ENCODE measurements at places on chromosomes 16 and 17. TPM values are rescaled to one million over a fixed set of nuclear protein-coding genes. Genes with fewer than 3 reads are reported as not detected.

DNA sequence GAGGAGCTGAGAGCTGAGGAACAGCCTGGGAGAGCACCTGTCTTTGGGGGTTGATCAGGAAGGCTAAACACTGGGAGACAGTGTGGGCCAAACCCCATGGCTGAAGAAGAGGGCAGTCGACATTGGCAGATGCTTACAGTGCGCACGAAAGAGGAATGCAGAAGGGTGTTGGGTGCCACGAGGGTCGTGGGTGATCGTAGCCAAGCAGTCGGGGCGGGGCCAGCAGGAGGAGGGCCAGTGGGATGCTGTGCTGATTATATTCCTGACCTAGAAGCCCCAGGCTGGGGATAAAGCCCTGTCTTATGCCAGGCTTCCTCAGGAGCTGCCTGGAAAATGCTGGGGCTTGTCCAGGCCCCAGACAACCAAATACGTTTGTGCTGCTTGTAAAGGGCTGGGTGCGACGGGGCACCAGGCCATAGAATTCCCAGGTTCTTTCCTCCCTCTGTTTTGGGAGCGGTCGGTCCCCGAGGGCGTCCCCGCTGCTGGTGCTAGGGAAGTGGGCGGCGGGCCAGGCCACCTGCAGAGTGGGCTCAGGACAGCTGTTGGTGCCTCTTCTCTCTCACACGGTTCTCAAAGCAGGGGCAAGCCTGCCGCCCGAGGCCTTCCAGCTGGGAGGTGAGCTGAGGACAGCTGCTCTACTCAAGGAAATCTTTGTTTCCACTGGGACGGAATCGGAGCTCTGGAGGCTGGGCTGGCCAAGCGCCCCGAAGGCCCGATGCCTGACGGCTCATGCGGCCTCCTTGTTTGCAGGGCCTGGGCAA lies 10.0 kb downstream of the C1QTNF1 start:
- no peak for DNase-seq
- no peaks in the 10 kb centered on the region for H3K27me3 ChIP-seq
- H3K4me3 ChIP-seq: no peak overlapping the region
- no peak overlapping the region for H3K27ac ChIP-seq

DNA sequence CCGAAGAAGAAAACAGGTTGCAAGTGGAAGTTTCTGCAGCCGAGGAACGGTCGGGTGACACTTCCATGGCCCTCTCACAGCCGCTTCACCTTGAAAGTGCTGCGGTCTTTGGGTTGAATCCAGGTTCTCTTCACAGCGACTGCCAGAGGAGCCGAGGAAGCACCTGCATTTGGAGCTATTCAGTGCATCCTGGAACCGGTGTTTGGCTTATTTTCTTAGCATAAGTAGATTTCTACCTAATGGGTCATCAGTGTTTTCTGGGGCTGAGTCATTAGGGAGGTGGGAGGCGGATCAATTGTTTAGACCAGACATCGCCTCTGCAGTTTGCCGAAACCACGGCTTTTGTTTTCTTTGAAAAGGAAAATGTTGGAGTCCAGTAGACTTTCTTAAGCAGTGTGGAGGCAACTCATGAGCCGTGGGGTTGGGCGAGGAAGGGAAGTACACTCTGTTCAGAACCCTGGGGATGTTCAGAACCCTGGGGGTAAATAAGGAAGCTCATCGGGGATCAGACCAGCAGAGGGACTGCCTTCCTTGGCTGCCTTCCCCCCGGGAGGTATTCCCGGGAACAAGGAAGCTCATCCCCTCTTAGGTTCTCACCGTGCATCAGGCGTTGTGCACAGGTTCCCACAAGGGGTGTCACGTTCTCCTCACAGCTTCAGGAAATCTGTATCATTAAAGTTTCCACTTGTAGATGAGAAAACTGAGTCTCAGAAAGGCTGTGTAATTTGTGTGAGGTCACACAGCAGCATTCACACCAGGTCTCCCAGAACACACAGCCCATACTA lies 361.5 kb downstream of the SNX29 start:
- DNase-seq: no peak
- peaks cover 28% of the 10 kb centered on the region for H3K4me1 ChIP-seq
- no peaks in the 10 kb centered on the region for H3K36me3 ChIP-seq
- no peak overlapping the region for H3K27ac ChIP-seq

DNA sequence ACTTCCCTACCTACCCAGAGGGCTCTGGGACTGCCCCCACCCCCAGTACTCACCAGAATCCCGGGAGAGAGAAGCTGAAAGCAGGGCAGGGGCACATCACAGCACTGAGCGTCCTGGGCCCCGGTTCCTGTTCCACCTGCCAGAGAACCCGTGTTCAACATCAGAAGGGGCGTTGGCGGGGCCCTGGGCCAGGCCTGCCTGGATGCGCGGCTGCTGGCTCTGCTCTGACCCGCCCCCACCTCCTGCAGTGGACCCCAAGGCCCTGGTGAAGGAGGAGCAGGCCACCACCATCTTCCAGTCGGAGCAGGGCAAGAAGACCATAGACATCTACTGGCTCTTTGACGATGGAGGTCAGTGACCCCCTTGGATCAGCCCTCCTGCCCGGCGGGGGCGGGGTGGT lies 27.7 kb downstream of the SLC12A3 start:
- H3K27me3 ChIP-seq: no peaks in the 10 kb centered on the region
- no peaks in the 10 kb centered on the region for H3K36me3 ChIP-seq
- DNase-seq: no peak
- H3K27ac ChIP-seq: no peak overlapping the region
- no peaks in the 10 kb centered on the region for H3K4me1 ChIP-seq
- H3K4me3 ChIP-seq: no peak overlapping the region

- no peaks in the 10 kb centered on the region for H3K36me3 ChIP-seq
- H3K4me1 ChIP-seq: no peaks in the 10 kb centered on the region
- DNase-seq: no peak
- H3K4me3 ChIP-seq: no peak overlapping the region
- no peaks in the 10 kb centered on the region for H3K27me3 ChIP-seq
These were observed 30.6 kb downstream of the MAP2K6 start for GRCh38 chr17:69445132-69445531.

GRCh38 chr16:28298511-28298878 lies 6.2 kb downstream of the SBK1 start:
- no peaks in the 10 kb centered on the region for H3K4me1 ChIP-seq
- no peaks in the 10 kb centered on the region for H3K36me3 ChIP-seq
- H3K27me3 ChIP-seq: peaks cover 30% of the 10 kb centered on the region
- H3K4me3 ChIP-seq: no peak overlapping the region
- DNase-seq: no peak

- no peaks in the 10 kb centered on the region for H3K36me3 ChIP-seq
- H3K4me3 ChIP-seq: no peak overlapping the region
- DNase-seq: no peak
- no peaks in the 10 kb centered on the region for H3K27me3 ChIP-seq
These were observed 13.4 kb downstream of the SNX20 start for GRCh38 chr16:50667497-50668367.

DNA sequence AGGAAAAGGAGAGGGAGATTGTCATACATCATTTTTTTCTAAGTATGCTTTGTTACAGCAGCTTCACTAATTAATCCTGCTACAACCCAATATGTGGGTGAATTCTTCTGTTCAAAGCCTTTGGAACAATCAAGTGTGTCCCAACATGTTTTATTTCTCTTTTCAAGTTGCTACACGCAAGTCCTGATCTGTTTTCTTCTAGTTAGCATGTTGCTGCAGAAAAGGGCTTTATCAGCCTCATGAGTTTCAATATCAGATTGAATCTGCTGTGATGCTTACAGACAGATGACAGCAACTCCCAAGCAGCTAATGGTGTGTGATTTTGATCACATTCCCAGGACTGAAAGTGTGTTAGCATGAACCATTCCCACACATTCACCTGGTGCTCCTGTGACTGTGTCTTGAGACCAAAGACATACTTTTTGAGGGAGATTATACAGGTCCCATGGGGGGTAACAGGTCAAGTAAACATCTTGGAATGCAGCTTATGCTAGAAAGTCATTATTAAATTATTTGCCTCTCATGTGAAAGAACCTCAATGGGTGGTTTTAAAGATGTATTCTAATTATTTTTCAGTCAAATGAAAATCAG lies 96.9 kb upstream of the KCNJ16 start:
- H3K27me3 ChIP-seq: no peaks in the 10 kb centered on the region
- no peak overlapping the region for H3K27ac ChIP-seq
- no peaks in the 10 kb centered on the region for H3K36me3 ChIP-seq
- H3K4me3 ChIP-seq: no peak overlapping the region
- DNase-seq: no peak
- H3K4me1 ChIP-seq: peaks cover 6% of the 10 kb centered on the region

- no peak for DNase-seq
- no peaks in the 10 kb centered on the region for H3K27me3 ChIP-seq
- no peak overlapping the region for H3K27ac ChIP-seq
- H3K4me1 ChIP-seq: no peaks in the 10 kb centered on the region
- H3K36me3 ChIP-seq: no peaks in the 10 kb centered on the region
- H3K4me3 ChIP-seq: no peak overlapping the region
These were observed 105.4 kb upstream of the RBFOX1 start for GRCh38 chr16:7227229-7227721.

- H3K36me3 ChIP-seq: no peaks in the 10 kb centered on the region
- DNase-seq: no peak
- no peak overlapping the region for H3K27ac ChIP-seq
- H3K4me1 ChIP-seq: no peaks in the 10 kb centered on the region
- no peak overlapping the region for H3K4me3 ChIP-seq
These were observed 362.1 kb downstream of the HS3ST4 start for GRCh38 chr16:26053889-26054288.

DNA sequence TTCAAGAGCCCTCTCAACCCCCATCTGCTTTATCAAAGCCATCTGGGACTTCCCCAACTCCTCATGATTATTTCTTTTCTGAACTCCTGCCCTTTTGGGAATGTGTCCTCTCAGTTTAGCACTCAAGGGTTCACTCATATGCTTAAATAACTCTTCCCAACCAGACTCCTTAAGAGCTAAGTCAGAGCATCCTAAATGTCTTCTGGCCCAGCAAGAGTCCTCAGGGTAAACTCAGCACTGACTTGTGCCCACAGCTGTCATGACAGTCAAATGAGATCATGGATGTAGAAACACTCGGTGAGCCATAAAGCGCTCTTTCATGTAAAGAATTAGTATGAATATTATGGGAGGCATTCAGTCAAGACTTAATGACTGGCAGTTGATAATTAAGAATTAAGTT lies 85.9 kb downstream of the TEX14 start:
- H3K27ac ChIP-seq: no peak overlapping the region
- H3K4me3 ChIP-seq: no peak overlapping the region
- DNase-seq: peak; percentile 21

Gene FOXF1
- 4.0 TPM for total RNA-seq

DNA sequence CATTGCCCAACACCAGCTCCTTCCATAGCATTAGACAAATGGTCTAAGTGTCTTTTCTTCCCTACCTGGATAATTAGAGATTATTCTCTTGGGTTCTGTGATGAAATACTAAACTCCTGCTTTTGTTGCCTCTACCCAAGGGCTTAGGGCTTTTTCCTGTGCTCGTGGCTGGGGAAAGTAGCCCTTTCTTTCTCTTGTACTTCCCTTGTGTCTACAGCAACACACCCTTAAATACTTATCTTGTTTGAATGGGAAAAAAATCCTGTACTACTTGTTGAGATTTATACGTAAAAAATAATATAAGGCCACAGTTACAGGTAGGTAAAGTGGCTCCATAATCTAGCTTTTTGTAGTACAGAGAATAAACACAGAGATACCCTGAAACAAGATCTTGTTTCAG lies 7.0 kb upstream of the NACA2 start:
- DNase-seq: no peak
- H3K4me1 ChIP-seq: no peaks in the 10 kb centered on the region

Gene KRTAP4-3
- not detected for total RNA-seq

DNA sequence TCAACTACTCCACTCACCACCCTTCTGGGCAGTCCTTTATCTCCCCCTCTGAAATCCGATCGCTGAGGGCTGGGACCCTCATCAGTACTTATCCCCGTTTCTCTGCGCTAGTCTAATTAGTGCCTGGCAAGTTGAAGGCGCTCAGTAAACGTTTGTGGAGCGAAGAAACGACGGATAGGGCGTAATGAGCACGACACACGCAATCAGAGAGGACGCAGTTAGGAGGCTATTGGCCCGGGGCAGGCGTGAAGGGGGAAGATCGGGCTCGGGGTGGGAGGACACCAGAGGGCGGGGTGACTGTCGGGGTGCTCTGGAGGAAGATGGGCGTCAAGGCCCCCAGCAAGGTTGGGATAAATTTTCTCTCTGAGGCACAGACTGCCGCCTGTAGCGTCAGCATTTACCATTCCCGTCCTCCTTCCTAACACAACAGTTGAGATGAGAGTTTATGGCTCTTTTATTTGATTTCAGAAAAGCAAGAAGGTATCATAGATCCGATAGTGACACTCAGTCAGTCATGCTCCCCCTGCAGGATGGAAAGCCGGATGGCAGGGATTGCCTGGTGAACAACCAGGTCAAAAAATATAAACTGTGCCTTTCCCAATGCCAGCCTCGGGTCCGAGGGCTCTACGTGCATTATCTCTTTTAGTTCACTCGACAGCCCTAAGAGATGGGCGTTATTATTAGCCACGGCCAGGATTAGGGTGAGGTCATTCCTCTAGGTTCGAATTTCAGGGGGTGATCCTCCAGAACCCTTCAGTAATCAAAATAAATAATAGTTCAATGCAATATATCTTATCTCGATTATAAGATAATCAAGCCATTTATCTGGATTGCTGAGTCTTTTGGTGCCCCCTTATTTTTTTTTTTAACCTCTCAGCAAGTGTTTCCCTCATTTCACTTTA lies 9.5 kb upstream of the ARL4D start:
- DNase-seq: peak; percentile 94
- H3K4me3 ChIP-seq: peak overlapping the region; percentile 86
- no peaks in the 10 kb centered on the region for H3K36me3 ChIP-seq
- peaks cover 8% of the 10 kb centered on the region for H3K4me1 ChIP-seq
- H3K27ac ChIP-seq: peak overlapping the region; percentile 97
- no peaks in the 10 kb centered on the region for H3K27me3 ChIP-seq

DNA sequence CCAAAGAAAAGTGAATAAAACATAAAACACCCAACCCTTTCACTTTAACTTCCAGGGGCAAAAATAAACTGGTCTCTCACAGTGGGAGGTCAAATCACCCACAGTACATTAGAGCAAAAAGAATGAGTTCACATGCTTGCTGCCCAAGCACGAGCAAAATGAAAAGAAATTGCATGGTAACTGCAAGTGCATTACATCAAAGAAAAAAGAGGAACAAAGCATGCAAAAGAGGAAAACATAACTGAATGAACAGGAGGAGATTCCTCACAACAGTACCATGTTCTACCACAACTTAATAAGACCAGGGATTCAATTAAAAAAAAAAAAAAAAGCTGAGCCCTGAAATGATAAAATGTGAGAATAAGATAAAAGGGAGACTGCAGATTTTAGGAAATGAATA lies 12.3 kb downstream of the DNAH2 start:
- H3K4me3 ChIP-seq: no peak overlapping the region
- no peak overlapping the region for H3K27ac ChIP-seq
- DNase-seq: no peak
- H3K4me1 ChIP-seq: no peaks in the 10 kb centered on the region
- H3K27me3 ChIP-seq: no peaks in the 10 kb centered on the region

Gene KCNH6
- total RNA-seq: not detected

DNA sequence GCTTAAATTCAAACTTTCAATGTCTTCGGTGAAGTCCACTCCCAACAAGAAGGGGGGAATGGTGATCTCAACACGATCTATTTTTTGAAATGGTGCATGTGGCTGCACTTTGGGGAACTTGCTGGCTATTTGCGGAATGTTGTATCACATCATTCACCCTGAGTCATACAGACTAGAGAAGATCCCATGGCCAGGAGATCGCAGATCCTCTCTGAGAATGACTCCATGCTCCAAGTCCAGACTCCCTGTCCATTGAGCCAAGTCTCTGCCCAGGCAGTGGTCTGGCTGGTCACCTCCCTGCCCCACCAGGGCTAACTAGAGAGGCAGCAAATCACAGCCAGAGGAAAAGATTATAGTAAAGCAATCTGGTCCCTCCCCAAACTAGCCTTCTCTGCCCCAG lies 120.6 kb downstream of the XYLT1 start:
- peak; percentile 90 for DNase-seq
- H3K36me3 ChIP-seq: no peaks in the 10 kb centered on the region
- H3K4me3 ChIP-seq: no peak overlapping the region
- no peaks in the 10 kb centered on the region for H3K27me3 ChIP-seq
- H3K27ac ChIP-seq: peak overlapping the region; percentile 42

Data from GM23248 (cell line).